ENCODE measurements at places on chromosomes 12 and 14. TPM values are rescaled to one million over a fixed set of nuclear protein-coding genes. Genes with fewer than 3 reads are reported as not detected.

GRCh38 chr12:28830491-28830890, 318.6 kb upstream of the FAR2 start:
- no peak for DNase-seq

- DNase-seq: no peak
Measured at GRCh38 chr14:24612196-24612595, 2.7 kb upstream of the GZMH start.

DNA sequence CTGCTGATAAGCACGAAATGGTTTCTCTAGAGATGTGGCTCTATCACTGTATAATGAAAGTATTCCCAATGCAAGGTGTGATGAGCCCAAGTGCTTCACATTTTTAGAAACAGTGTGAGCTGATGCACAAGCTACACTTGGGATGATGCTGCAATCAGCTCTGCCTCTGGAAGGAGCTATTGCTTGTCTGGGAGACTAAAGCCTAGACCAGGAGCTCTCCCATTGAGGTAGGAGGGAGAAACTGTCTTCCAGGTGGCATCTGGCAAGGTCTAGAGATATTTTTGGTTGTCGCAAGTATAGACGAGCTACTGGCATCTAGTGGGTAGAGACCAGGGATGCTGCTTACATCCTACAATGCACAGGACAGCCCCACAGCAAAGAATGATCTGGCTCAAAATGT, 42.0 kb downstream of the HECTD4 start:
- no peak for DNase-seq

Gene POLE2
- 2.5 TPM for total RNA-seq

Gene FLRT2
- 2.1 TPM for total RNA-seq

GRCh38 chr12:93904124-93904523, 226.9 kb downstream of the CRADD start:
- no peak for DNase-seq

- no peak for DNase-seq
Measured at GRCh38 chr12:54030889-54031471, 1.9 kb upstream of the HOXC5 start.

- DNase-seq: peak; percentile 76
Measured at GRCh38 chr12:47079468-47079980, at the start of the genes AMIGO2 and PCED1B. TSS of gene AMIGO2 (minus strand) at chr12:47079959. CDS start at chr12:47079002, 957 bp downstream. TSS of gene PCED1B (plus strand) at chr12:47079621. CDS start at chr12:47235064, 155,443 bp downstream.

- no peak for DNase-seq
Measured at GRCh38 chr14:85587151-85587711, 57.3 kb downstream of the FLRT2 start.

GRCh38 chr14:62125793-62126192, 363.6 kb downstream of the SNAPC1 start:
- no peak for DNase-seq

DNA sequence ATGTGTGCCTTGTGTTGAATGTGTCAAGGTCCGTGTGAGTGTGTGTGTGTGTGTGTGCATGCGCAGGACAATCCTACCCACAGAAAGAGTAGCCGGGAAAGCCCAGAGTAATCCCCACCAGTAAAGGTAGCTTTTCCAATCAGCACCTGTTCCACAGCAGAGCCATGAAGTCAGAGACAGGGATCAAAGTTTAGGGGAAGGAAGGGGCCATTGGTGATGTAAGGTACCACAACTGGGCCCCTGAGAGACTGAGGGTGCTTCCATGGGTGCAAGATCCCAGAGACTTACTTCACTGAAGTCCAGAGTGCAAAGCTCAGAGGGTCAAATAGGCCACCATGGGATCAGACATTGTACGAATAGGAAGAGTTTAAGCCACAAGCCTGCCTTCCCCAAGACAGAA, 20.5 kb downstream of the OR10P1 start:
- DNase-seq: no peak

Measured in colonic mucosa (tissue), 4 donors.